ENCODE measurements at places on chromosomes 5 and 9. TPM values are rescaled to one million over a fixed set of nuclear protein-coding genes. Genes with fewer than 3 reads are reported as not detected.

The SPATA9 gene
- not detected for total RNA-seq

The LRRC14B gene
- total RNA-seq, result not detected

GRCh38 chr9:126615245-126615790 is 1.6 kb downstream of the LMX1B start:
- no peak for DNase-seq

- no peak for DNase-seq
Observed at GRCh38 chr5:2570586-2570985, 180.9 kb downstream of the IRX2 start.

GRCh38 chr9:15149450-15149849 is 157.6 kb downstream of the TTC39B start:
- DNase-seq, result no peak

DNA sequence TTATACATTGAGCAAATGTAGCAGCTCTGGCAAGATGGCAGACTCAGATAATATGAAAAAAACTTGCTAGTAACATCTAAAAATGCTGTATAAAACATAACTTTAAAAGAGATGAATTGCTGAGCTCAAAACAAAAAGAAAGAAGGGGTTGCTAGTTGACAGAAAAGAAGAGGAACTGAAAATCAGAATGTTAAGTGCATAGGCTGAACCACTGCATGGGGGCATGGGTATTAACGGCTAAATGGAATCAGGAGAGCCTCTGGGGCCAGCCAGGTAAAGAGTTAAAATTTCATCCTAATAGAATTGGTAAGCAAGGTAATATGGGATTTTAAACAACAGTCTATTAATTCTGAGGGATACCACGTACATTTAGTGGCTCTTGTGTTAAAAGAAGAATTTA is 146.8 kb downstream of the SMC2 start:
- DNase-seq, result no peak

GRCh38 chr5:130514984-130515690 is 610.9 kb downstream of the CHSY3 start:
- peak; percentile 57 for DNase-seq
